ENCODE measurements at places on chromosomes 13 and 19. TPM values are rescaled to one million over a fixed set of nuclear protein-coding genes. Genes with fewer than 3 reads are reported as not detected.

The TSEN34 gene
- 122 TPM for total RNA-seq

The SIGLEC10 gene
- 0.03 TPM for total RNA-seq

The CD177 gene
- total RNA-seq, result not detected

The NLRP4 gene
- not detected for total RNA-seq

The ZNF793 gene
- total RNA-seq, result 0.06 TPM

The PRODH2 gene
- 0.14 TPM for total RNA-seq

The ZNF730 gene
- not detected for total RNA-seq

The C19orf18 gene
- total RNA-seq, result not detected

The VAV1 gene
- total RNA-seq, result 6.7 TPM
